IMR-90 (cell line): ENCODE measurements at places on chromosomes 2 and 18. TPM values are rescaled to one million over a fixed set of nuclear protein-coding genes. Genes with fewer than 3 reads are reported as not detected.

Gene NYAP2
- not detected in 2 replicates for total RNA-seq

Gene COL4A4
- 0.28 TPM in 1 of 2 replicates, not detected in the other for total RNA-seq

Gene ATP5MC3
- 167 and 226 TPM in 2 replicates for total RNA-seq

Gene GALNT5
- 63.3 and 73.6 TPM in 2 replicates for total RNA-seq

Gene CHRND
- total RNA-seq: not detected in 2 replicates

Gene LCT
- total RNA-seq: under 0.01 TPM in 1 of 2 replicates, not detected in the other

- H3K27ac ChIP-seq: no peak overlapping the region
- H3K4me3 ChIP-seq: no peak overlapping the region
- no peaks in the 10 kb centered on the region for H3K36me3 ChIP-seq
- no peaks in the 10 kb centered on the region for H3K27me3 ChIP-seq
Observed at GRCh38 chr2:137952586-137953129, 11.6 kb upstream of the HNMT start.

GRCh38 chr2:197339496-197340220 is 29.1 kb upstream of the ANKRD44 start:
- H3K27me3 ChIP-seq: no peaks in the 10 kb centered on the region
- no peak overlapping the region for H3K4me3 ChIP-seq
- DNase-seq: no peak
- H3K27ac ChIP-seq: no peak overlapping the region

GRCh38 chr2:62112179-62112578 is 83.7 kb upstream of the B3GNT2 start:
- no peaks in the 10 kb centered on the region for H3K36me3 ChIP-seq
- H3K4me3 ChIP-seq: no peak overlapping the region

DNA sequence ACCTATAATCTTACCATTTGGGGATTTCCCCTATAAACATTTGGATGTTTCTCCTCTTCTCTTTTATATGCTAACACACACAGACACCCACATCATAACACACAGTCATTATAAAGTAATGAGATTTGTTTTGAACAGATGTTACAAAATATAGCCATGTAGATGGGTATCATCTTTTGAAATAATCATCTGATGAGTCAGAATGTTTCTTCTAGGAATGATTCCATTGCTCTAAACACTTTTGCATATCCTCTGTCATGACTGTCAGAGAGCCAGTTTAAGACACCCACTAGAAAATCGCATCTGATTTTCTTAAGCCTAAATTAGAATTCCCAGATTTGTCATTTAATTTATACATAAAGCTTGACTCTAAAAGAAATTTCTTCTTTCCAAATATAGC is 442.6 kb downstream of the CMPK2 start:
- H3K36me3 ChIP-seq: no peaks in the 10 kb centered on the region
- peak; percentile 62 for DNase-seq
- no peaks in the 10 kb centered on the region for H3K27me3 ChIP-seq
- H3K4me3 ChIP-seq: no peak overlapping the region

DNA sequence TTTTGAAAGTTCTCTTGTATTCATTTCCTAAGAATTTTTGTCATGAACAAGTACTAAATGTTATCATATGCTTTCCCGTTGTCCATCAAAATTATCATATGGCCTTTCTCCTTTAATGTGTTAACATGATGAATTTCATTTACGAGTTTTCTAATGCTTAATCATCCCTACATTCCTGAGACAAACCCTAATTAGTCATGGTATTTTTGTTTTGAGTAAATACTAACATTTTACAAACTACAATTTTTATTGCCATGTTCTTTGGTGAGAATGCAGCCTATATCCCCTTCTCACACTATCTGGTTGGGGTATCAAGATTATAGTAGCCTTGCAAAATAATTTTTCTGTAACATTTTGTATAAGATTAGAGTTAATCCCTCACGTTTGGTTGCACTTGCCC is 14.5 kb downstream of the SMAD2 start:
- no peak overlapping the region for H3K4me3 ChIP-seq
- no peak for DNase-seq
- H3K27me3 ChIP-seq: no peaks in the 10 kb centered on the region
- H3K4me1 ChIP-seq: no peaks in the 10 kb centered on the region; the same call in 1 of the 2 replicates
- H3K36me3 ChIP-seq: no peaks in the 10 kb centered on the region; the same call in 1 of the 2 replicates
- no peak overlapping the region for H3K27ac ChIP-seq

DNA sequence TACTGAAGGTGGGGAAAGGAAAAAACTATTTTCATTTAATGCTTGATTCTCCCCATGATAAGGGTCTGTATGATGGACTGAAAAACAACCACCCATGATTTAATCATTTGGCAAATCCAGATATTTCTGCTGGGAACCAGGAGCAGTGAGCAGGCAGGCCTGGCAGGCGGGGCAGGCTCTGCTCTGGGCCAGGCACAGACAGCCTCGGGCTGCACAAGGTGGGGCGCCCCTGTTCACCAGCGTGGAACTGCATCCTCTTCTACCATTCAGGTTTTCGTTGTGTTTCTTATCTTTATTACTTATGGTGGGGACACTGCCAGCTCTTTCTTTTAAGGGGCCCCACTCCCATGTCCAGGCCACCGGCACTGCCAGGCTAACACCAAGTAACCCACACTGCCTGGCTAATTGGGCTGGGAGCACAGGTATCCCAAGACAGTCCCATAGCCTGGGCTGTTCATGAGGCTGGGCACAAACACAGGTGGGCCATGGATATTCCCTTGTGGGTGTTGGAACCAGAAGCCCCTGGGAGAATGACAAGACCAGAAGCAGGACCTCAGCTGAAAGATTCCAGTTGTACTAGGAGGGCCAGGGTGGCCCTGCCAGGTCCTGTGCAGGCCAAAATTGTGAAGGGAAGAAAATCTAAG is 57.1 kb upstream of the RALBP1 start:
- peaks cover 11% of the 10 kb centered on the region for H3K4me1 ChIP-seq
- no peak overlapping the region for H3K27ac ChIP-seq
- DNase-seq: no peak
- no peaks in the 10 kb centered on the region for H3K27me3 ChIP-seq

- no peak for DNase-seq
- no peaks in the 10 kb centered on the region for H3K4me1 ChIP-seq
- no peaks in the 10 kb centered on the region for H3K27me3 ChIP-seq
- no peak overlapping the region for H3K4me3 ChIP-seq
- H3K27ac ChIP-seq: no peak overlapping the region
Observed at GRCh38 chr2:16121231-16121985, 181.1 kb downstream of the MYCN start.

DNA sequence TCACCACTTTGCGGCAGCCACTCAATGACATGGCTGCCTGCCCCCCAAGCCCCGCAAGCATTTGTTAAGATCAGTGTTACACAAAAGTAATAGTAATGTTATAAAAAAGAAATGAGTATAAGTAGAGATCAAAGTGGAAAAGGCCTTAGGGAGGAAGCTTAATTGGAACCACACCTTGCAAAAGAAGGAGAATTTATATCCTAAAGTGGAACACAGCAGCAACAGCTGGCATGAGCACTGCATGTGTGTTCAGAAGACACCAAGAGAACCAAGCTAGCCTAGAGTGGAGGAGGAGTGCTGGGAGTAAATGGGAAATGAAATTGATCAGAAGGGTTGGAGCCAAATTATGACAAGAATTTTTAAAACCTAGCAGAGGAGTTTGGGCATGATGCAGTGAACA is 73.1 kb upstream of the STK17B start:
- peaks cover 8% of the 10 kb centered on the region; the same call in 1 of the 2 replicates for H3K4me1 ChIP-seq
- H3K4me3 ChIP-seq: no peak overlapping the region
- DNase-seq: no peak
- H3K36me3 ChIP-seq: no peaks in the 10 kb centered on the region
- H3K27ac ChIP-seq: no peak overlapping the region
- no peaks in the 10 kb centered on the region for H3K27me3 ChIP-seq

DNA sequence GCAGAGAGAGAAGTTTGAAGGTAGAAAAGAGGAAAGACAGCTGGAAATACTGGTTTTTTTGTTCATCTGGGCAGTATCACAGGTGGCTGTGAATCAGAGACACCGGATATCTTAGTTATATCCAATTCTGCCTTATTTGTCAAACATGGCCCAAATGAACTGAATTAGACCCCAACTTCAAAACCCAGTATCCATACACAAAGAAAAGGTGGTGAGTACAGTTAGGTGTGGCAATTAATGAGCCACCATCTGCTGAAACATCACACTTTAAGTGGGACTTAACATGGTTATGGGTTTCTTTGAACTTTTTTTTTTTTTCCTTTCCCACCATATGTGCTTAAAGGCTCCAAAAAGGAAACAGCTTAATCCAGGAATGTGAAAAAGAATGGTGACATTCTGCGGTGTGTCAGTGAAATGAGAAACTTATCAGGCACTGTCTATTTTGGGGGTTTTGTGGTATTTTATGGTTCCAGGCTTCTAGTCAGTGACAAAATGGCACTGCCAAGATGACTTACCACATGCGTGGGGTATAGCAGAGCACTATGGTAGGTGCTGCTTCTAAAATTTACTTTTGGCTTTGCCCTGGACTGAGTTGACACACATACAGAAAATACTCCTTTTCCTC is 5.0 kb upstream of the TMEM178A start:
- H3K4me1 ChIP-seq: peaks cover 9% of the 10 kb centered on the region
- peaks cover 8% of the 10 kb centered on the region for H3K27me3 ChIP-seq
- no peaks in the 10 kb centered on the region for H3K36me3 ChIP-seq
- no peak overlapping the region for H3K27ac ChIP-seq
- no peak overlapping the region for H3K4me3 ChIP-seq

DNA sequence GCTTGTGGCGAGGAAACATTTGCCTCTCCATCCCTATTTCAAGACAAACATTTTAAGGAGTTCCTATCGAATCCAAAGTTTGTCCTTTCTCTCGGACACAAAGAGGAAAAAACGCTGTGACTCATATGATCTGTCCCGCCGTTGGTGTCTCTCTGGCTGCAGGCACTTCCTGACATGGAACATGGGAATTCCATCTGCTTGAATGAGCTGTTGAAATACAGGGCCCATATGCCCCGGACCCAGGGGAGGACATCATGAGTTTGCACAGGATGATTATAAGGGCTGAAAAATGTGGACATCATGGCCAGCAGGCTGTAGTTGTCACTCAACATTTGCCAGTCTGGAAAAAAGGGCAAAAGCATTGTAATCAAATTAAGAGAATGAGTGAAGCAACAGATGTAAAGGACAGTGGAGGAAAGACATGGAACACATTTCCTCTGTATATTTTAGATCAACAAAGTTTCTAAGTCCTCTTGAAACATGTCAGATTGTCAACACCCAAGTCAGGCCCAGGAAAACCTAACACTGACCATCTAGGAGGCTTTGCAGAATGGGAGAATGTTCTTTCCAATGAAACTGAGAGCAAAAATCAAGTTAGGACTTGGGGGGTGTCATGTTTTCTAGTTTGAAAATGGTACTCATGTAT is 103.2 kb upstream of the SMIM21 start:
- peaks cover 20% of the 10 kb centered on the region for H3K4me1 ChIP-seq
- DNase-seq: peak; percentile 22
- peaks cover 4% of the 10 kb centered on the region for H3K27me3 ChIP-seq
